ENCODE measurements at places on chromosomes 4 and X. TPM values are rescaled to one million over a fixed set of nuclear protein-coding genes. Genes with fewer than 3 reads are reported as not detected.
A peak's percentile ranks its signal among the peaks of the same experiment; 100 is the strongest.

GAR1 gene
- 30.5 TPM for total RNA-seq

VCX gene
- total RNA-seq = not detected

AVPR2 gene
- not detected for total RNA-seq

DNA sequence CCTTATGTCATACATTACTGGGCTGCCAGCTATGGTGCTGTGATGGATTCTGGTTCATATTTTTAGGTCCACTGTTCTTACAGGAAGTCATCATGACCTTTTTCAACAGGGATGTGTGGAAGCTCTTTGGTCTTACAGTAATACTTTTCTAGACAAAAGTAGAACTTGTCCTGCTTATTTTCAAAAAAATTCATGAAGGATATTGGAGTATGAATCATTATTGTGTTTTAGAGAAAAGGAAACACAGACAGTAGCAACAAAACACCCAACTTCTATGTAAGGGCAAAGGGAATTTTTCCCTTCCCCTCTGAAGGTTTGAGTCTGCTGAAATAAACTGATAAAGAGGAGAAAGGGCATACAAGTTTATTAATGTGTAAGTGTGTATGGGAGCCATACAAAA is 54.7 kb upstream of the FAM9C start:
- no peaks in the 10 kb centered on the region for H3K27me3 ChIP-seq
- peaks cover 78% of the 10 kb centered on the region for H3K4me1 ChIP-seq
- no peak overlapping the region for H3K4me3 ChIP-seq
- no peaks in the 10 kb centered on the region for H3K36me3 ChIP-seq

GRCh38 chr4:171025776-171026175 is 787.4 kb upstream of the GALNTL6 start:
- H3K27me3 ChIP-seq = no peaks in the 10 kb centered on the region
- no peak overlapping the region for H3K27ac ChIP-seq
- no peak for DNase-seq
- H3K4me3 ChIP-seq = no peak overlapping the region
- H3K4me1 ChIP-seq = no peaks in the 10 kb centered on the region

GRCh38 chrX:150569155-150569477 is 695 bp downstream of the MTM1 start:
- H3K4me1 ChIP-seq = peaks cover 45% of the 10 kb centered on the region
- H3K4me3 ChIP-seq = peak overlapping the region; percentile 77
- no peaks in the 10 kb centered on the region for H3K27me3 ChIP-seq
- peak; percentile 68 for DNase-seq
- H3K27ac ChIP-seq = peak overlapping the region; percentile 87

CCNB3 gene
- total RNA-seq = 0.14 TPM

DNA sequence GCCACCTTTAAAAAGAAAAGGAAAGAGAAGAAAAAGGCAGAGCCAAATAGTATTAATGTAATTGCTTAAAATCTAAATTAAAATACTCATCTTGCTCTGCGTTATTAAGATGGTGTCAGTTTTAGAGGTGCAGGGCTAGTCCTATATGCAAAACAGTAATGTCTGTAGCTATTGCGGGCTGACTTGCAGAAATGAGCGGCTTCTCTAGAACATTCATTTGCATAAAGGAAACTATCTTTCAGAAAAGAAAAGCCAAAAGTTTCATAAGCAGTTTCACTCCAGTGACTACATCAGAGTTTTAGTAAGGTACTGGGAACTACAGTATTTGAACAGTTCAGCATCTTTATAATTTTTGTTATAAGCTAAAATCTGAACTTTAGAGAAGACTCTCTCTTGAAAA is 6.0 kb downstream of the SMAD1 start:
- no peaks in the 10 kb centered on the region for H3K36me3 ChIP-seq
- H3K4me3 ChIP-seq = no peak overlapping the region

CFAP99 gene
- total RNA-seq = not detected

DNA sequence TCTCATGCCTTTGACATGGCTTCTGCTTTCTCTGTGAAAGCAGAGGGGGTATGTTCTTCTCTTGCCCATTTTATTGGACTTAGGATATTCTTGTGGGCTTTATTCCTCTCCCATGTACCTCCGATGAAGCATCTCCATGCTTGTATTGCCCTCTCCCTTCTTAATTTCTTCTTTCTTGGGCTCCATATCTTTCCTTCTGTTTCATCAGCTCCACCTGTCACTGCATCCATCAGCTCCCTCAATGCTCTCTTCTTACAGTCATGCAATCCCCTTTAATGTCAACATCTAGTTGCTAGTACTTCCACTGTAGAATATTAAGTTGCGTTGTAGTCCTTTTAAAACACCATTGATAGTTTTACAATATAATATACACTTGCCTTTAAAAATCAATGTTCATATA is 257.6 kb downstream of the GPAT3 start:
- H3K4me1 ChIP-seq = peaks cover 7% of the 10 kb centered on the region
- H3K27me3 ChIP-seq = no peaks in the 10 kb centered on the region
- H3K27ac ChIP-seq = no peak overlapping the region
- DNase-seq = no peak
- H3K36me3 ChIP-seq = no peaks in the 10 kb centered on the region
- H3K4me3 ChIP-seq = no peak overlapping the region

PRSS12 gene
- not detected for total RNA-seq

KLHL4 gene
- total RNA-seq = 0.10 TPM

DNA sequence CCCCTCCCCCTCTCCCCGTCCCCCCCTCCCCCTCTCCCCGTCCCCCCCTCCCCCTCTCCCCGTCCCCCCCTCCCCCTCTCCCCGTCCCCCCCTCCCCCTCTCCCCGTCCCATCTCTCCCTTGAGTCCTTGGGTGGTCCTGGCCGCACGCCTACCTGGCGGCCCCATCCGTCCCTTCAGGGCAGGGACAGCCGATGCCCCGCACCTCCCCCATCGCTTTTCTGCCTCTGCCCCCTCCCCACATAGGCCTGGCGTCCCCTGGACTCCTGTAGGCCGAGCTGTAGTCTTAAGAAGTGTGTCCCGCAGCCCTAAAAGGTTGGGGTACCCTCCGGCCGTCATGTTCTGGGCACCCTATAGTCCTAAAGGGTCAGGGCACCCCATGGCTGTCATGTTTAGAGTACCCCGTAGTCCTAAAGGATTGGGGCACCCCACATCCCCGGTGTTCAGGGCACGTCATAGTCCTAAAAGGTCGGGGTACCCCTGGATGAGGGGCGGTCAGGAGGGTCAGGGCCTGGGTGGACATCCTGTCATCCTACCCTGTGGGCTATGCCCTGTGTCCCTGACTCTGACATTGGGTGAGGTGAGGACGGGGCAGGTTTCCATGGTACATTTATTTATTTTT is 10.8 kb upstream of the GTPBP6 start:
- peaks cover 2% of the 10 kb centered on the region for H3K4me1 ChIP-seq
- peaks cover 2% of the 10 kb centered on the region for H3K36me3 ChIP-seq
- no peak overlapping the region for H3K4me3 ChIP-seq
- H3K27me3 ChIP-seq = peaks cover 1% of the 10 kb centered on the region

SOWAHD gene
- total RNA-seq = 0.55 TPM

CSAG2 gene
- total RNA-seq = 0.88 TPM

- no peak overlapping the region for H3K4me3 ChIP-seq
- H3K36me3 ChIP-seq = peaks cover 4% of the 10 kb centered on the region
- no peak overlapping the region for H3K27ac ChIP-seq
- no peaks in the 10 kb centered on the region for H3K4me1 ChIP-seq
Observed at GRCh38 chr4:54986095-54986846, 139.1 kb downstream of the KDR start.

GRCh38 chr4:7332216-7333023 is 102.3 kb downstream of the PSAPL1 start:
- no peaks in the 10 kb centered on the region for H3K4me1 ChIP-seq
- peaks cover 3% of the 10 kb centered on the region for H3K27me3 ChIP-seq
- no peak for DNase-seq
- H3K27ac ChIP-seq = no peak overlapping the region

- H3K27me3 ChIP-seq = no peaks in the 10 kb centered on the region
- peaks cover 6% of the 10 kb centered on the region for H3K4me1 ChIP-seq
- H3K4me3 ChIP-seq = no peak overlapping the region
- no peaks in the 10 kb centered on the region for H3K36me3 ChIP-seq
- H3K27ac ChIP-seq = no peak overlapping the region
Observed at GRCh38 chr4:80798082-80798481, 232.4 kb upstream of the BMP3 start.

DNA sequence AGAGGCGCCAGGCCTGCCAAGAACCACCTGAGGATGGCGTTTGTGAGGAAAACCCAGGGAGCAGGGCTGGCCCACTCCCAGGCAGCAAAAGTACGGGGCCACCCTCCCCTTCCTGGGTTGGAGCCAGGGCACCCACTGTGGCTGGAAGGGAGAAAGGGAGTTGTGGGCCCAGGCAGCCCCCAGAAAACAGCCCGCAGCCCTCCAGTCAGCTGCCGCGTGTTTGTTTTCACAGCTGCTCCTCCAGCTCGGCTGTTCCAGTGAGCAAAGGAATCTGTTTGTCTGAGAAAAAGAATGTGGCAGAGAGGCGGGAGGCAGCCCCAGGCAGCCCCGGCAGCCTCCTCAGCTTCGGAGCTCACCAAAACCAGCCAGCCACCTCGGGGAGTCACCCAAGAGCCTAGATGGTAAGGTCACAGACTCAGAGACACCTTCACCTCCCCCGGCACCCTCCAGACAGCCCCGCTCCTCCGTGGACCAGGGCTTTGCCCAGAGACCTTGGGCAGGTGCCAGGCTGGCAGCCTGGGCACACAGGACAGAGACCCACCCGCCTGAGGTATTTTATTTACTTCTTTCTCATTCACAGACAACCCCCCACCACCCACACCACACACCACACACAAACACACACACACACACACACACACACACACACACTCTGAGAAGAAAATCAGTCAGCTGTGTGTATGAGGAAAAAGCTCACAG is 338.1 kb downstream of the BCOR start:
- no peak overlapping the region for H3K4me3 ChIP-seq
- H3K36me3 ChIP-seq = no peaks in the 10 kb centered on the region
- H3K4me1 ChIP-seq = peaks cover 12% of the 10 kb centered on the region
- no peaks in the 10 kb centered on the region for H3K27me3 ChIP-seq
- no peak for DNase-seq

SSX4B gene
- not detected for total RNA-seq

DNA sequence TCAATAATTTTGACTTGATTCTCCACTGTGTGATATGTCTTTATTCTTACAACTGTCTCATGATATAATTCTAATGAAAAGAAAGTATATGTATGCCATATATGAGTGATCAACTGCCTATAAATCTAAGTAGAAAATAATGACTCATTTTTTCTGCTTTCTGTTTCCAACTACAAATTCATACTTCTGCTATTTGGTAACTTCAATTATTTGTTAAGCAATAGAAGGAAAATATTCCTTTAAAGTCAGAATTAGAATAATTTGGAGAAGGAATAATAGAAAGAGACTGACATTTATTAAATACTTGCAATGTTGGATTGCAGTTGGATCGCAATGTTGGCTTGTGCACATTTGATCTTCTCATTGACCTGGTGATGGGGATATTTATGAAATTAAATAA is 204.2 kb upstream of the PACRGL start:
- H3K27me3 ChIP-seq = no peaks in the 10 kb centered on the region
- H3K4me1 ChIP-seq = no peaks in the 10 kb centered on the region
- H3K36me3 ChIP-seq = no peaks in the 10 kb centered on the region
- H3K4me3 ChIP-seq = no peak overlapping the region
- DNase-seq = no peak

DNA sequence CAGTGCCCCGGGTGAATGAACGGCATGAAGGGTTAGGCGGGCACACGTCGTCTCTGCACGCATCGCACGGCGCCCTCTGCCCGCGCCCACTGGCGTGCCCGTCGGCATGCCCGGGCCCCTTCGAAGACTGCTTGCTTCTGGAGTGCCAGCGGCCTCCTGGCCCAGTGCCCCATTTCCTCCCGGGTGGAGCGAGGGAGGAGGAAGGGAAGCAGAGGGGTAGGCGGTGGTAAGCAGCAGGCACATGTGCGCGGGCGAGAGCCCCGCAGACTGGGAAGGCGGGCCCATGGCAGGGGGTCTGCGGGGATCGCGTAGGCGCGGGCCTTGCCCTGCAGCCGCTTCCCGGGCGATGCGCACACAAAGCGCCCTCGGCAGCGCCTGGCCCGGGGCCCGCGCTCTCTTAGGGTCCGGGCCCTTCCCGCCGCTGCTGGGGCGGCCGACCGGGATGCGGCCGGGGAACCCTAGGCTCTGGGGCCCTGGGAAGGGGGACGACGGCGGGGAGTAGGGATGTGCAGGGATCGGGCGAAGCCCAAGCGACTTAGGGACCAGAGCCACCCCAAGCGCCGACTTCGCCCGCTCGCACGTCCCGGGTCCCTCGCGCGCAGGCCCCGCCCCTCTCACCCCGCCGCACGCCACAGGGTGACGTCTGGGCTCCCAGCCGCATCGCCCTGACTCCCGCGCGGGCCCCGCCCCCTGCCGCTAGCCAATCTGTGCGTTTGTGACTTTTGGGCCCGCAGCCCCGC is 866 bp upstream of the EMD start:
- peaks cover 8% of the 10 kb centered on the region for H3K36me3 ChIP-seq
- peak overlapping the region; percentile 82 for H3K27ac ChIP-seq
- peak overlapping the region; percentile 73 for H3K4me3 ChIP-seq
- no peaks in the 10 kb centered on the region for H3K27me3 ChIP-seq

PSAPL1 gene
- not detected for total RNA-seq

DNA sequence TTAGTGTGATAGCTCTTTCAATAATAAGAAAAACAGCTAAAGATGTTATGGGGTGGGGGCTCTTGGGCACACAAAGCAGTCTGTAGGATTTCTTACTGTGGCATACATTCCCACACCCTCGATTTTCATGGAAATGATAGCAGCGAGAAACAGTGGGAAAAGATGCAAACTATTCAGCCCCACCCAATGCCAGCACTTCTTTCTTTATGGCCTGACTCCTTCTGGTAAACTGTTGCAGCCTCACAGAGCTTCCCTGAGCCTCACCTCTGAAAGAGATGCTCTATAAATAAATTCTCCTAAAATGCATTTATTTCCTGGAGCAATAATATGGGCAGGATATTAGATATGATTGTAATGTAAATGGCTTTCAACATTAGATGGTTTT is 910 bp downstream of the ANK2 start:
- H3K4me1 ChIP-seq = no peaks in the 10 kb centered on the region
- no peak overlapping the region for H3K4me3 ChIP-seq
- peaks cover 4% of the 10 kb centered on the region for H3K27me3 ChIP-seq
- no peak overlapping the region for H3K27ac ChIP-seq
- no peak for DNase-seq
- no peaks in the 10 kb centered on the region for H3K36me3 ChIP-seq

- no peaks in the 10 kb centered on the region for H3K36me3 ChIP-seq
- H3K27ac ChIP-seq = no peak overlapping the region
- H3K4me1 ChIP-seq = no peaks in the 10 kb centered on the region
- no peak overlapping the region for H3K4me3 ChIP-seq
- H3K27me3 ChIP-seq = peaks cover 11% of the 10 kb centered on the region
Observed at GRCh38 chr4:8664031-8664805, 71.7 kb downstream of the CPZ start.

- H3K36me3 ChIP-seq = no peaks in the 10 kb centered on the region
- H3K4me3 ChIP-seq = no peak overlapping the region
- DNase-seq = no peak
- H3K27ac ChIP-seq = no peak overlapping the region
Observed at GRCh38 chr4:78288327-78288726, 231.2 kb downstream of the FRAS1 start.

DNA sequence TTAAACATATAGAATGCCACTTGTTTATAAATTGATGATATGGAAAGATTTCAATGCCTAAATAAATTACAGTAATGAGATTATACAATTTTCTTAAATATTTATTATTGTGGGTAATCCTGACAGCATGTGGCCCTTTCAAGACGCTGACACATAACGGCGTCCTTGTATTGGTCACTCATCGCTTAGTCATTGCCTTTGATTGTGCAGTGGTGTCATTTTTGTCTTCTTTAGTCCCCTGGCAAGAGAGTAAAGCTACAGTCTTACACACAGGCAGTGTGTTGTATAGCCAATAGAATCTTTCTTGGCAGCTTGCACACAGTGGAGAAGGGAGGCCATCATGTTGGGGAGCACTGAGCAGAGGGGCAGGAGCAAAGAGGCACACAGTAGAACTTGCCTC is 361.8 kb upstream of the GALNT7 start:
- DNase-seq = no peak
- no peak overlapping the region for H3K27ac ChIP-seq
- no peaks in the 10 kb centered on the region for H3K4me1 ChIP-seq
